ENCODE measurements at places on chromosomes 1 and 21.
A peak's percentile ranks its signal among the peaks of the same experiment; 100 is the strongest.

- DNase-seq = no peak
Measured at GRCh38 chr1:223212441-223212840, 69.4 kb upstream of the TLR5 start.

DNA sequence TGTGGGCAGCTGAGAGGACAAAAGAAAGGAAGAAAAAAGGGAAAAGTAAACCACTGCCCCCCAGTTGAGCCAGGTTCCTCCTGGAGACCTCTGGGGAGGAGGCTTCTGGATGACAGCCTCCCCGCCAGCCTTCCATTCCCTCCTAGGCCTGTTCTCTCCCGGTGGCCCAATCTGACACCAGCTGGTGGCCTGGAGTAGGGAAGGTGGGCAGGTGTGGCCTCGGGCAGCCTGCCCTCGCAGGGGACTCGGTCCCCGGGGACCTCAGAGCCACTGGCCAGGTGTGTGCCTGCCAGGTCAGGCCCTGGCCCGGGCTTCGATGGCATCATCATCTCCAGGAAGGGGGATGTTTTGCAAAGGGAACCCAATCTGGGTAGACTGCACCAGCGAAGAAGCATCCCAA is 159.0 kb downstream of the CASZ1 start:
- no peak for DNase-seq

- no peak for DNase-seq
Measured at GRCh38 chr1:93619507-93620171, 62.0 kb downstream of the BCAR3 start.

- no peak for DNase-seq
Measured at GRCh38 chr1:27166351-27166802, 11.5 kb upstream of the SLC9A1 start.

DNA sequence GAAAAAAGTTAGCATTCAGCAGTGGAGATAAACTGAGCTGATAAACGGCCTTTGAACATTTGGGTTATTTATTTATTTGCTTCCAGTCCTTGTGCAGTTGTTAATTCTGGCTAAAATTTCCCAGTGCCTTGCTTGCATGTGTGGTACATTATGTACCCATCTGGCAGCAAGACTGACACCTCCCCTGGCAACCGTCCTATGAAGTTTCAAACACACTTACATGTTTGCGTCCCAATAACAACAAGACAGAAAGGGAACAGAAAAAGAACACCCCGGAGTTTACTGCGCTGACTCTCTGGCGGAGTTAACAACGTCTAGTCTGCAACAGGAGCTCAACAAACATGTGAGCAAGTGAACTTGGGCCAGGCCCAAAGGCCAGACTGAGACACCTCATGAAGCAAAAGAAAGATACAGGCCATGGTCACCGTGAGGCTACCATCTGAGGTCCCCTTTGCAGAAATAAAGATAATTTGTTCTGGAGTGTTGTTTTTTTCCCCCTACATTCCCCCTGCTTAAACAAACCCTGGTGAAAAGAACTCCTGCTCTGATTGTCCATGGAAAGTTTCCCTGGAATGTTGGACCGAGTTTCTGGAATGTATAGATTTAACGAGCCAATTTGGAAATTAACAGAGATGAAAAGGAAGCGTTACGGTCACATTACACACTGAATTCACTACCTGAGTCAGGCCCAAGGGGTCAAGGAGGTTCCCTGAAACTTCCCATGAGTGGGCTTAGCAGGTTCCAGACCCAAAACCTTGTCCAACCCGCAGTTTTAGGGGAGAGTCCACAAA is 33.4 kb downstream of the TRABD2B start:
- DNase-seq = no peak

DNA sequence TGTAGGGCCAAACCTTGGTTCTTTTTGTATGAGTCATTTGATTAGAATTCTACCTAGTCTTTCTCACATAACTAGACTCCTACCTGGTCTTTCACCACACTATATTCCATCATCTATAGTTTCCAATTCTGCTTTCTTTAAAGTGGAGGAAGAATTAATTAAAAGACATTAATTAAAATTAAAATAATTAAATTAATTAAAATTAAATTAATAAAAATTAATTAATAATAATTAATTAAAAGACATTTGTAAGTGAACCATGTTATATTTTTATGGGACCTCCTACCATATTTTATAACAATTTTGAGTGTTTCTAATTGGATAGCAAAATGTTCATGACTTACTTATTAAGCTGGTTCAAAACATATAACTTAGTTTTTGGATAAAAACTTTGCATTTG is 77.4 kb downstream of the CCDC18 start:
- DNase-seq = no peak

DNA sequence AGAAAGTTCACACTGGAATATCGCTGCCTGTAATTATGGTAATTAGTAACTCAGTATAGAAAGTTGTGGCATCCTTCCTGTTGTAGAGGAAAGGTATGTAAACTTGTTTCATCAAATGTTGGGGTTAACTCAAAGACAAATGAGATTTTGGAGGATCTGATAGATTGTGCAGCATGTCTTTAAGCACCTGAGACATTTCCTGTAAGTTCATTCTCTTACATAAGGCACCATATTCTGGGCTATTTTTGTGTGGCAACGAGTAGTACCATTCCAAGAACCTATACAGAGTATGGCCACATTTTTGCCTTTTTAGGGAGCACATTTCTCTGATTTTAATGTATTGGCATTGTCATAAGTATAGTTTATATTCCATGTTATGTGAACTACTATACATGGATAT is 88.8 kb downstream of the CDC14A start:
- DNase-seq = no peak

- DNase-seq = no peak
Measured at GRCh38 chr1:44962729-44963128, 23.7 kb downstream of the EIF2B3 start.

DNA sequence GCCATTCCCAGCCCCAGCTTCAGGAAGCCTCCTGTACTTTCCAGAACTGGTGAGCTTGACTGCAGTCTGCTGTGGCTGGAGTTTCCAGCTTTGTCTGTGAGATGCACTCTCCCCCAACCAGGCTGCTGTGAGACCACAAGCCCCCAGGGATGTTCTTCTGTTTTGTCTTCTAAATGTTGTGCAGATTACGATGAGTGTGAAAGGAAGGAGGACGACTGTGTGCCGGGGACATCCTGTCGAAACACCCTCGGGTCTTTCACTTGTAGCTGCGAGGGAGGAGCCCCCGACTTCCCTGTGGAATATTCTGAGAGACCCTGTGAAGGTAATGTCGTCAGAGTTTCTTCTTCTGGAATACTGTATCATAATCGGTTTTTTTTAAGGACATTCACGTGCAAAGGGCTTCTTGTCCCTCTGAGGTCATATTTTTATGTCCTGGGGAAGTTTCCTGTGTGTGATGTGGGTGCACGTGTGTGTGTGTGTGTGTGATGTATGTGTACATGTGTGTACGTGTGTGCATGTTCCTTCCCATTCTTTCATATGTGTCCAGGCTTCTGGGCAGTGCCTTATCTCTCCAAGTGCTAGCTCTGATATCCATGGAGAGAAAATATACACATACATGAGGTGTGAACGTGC is 49.9 kb downstream of the UMODL1 start:
- no peak for DNase-seq

- peak; percentile 53 for DNase-seq
Measured at GRCh38 chr1:159492575-159493323, 43.1 kb downstream of the OR10J5 start.

- no peak for DNase-seq
Measured at GRCh38 chr1:51100264-51100880, 1.7 kb upstream of the C1orf185 start.

DNA sequence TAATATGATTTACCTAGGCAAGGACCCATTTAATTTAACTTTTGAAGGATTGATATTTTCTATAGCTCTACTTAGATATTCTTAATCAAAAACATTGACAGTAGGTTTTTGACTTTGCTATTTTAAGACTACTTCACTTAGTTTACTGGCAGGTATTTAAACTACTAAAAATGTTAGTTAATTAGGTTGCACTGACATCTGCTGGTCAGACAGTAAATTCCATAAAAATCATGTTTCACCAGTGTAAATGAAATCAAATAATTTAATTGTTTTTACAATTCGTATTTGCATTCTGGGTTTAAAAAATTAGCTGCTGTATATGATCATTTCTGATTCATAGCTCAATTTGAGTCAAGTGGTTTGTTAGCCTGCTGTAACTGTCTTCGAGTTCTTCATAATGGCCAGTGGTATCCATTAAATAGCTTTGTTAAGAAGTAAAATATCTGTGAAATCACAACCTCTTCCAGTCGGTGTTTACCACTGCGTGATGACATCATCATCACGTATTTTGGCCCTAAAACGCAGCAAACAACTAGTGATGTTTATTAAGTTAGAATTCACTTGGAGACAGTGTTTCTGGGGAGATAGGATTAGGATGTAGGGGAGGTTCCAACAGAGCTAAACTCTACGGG is 26.2 kb downstream of the EXTL2 start:
- peak; percentile 54 for DNase-seq

GRCh38 chr1:222697826-222698225 is 14.5 kb downstream of the AIDA start:
- peak; percentile 75 for DNase-seq
